ENCODE measurements at places on chromosomes 2 and 18.

GRCh38 chr2:7083580-7084509 lies 166.6 kb downstream of the RNF144A start:
- DNase-seq: no peak

DNA sequence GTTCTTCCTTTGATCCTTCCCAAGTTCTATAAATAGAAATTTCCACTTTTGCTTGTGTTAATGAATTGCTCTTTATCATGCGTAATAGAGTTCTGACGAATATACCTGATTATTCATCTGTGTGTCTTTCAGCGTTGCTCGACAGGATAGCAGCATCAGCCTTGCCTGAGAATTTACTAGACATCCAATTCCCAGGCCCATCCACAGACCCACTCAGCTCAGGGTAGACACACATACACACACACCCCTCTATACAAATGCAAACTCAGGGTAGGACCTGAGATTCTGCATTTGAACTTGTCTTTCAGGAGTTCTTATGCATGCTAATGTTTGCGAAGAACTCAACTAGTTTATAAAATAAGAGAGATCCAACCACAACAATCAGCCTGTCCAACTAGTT lies 343.4 kb upstream of the GYPC start:
- DNase-seq: no peak

GRCh38 chr2:42339191-42339912 lies 21.7 kb downstream of the COX7A2L start:
- no peak for DNase-seq

- no peak for DNase-seq
Observed at GRCh38 chr18:33560686-33561370, 17.2 kb upstream of the ASXL3 start.

DNA sequence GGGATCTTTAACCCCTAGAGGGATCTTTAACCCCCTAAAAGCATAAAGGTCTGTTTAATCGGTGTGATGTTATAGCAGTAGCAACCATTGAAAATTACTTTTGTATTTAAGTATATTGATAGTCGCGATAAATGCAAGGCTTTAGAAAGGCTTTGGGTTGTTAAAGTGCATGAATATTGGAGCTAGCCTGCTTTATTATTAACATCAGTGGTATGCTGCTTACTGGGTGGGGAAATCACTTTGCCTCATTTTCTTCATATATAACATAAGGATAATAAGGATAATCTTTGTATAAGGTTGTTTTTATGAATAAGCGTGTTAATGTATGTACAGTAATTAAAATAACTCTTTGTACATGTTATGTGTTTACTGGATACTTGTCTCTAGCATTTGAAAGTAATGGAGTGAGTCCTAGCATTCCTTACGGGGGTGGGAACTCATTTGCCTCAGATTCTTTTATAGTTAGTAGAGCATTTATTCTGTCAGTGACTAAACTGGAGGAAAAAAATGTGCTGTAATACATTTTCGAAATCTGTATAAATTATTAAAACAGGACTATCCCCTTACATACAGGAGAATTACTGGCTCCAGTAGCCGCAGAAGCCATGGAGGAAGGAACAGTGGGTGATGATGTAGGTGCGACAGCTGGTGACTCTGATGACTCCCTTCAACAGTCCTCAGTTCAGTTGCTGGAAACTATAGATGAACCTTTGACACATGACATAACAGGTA lies 122.2 kb downstream of the BIRC6 start:
- no peak for DNase-seq

- DNase-seq: no peak
Observed at GRCh38 chr18:56795381-56795780, 144.2 kb downstream of the WDR7 start.

GRCh38 chr2:64982311-64982857 lies 6.8 kb upstream of the SLC1A4 start:
- DNase-seq: no peak

DNA sequence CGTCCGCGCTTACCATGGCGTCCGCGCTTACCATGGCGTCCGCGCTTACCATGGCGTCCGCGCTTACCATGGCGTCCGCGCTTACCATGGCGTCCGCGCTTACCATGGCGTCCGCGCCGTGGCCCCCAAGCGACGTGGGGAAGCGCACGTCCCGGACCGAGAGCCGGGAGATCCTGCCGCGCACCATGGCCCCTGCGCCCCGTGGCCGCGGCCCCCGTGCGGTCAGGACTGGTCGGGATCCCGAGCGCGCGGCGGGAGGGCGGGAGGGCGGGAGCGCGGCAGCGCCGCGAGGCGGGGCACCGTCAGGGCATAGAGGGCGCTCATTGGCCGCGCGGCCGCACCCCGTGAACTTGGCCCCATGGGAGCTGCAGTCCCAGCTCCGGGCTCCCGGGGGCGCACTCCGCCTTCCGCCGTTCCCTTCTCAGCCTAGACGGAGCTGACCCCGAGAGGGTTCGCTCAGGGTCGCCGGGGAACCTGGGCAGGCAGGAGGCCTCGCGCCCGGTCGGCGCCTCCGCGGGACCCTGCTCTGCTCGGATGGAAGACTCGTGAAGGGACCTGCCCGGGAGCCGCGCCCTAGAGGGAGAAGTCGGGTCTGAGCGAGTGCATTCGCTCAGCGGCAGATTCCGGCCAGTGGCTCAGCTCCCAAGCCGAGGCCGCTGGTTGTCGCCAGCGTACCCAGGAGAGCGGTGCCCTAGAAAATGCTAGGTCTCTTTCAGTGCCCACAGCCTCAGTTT lies at the start of gene ENOSF1:
Gene ENOSF1, minus strand, starts transcription at position 230 of the 734 bp plus-strand sequence. Its CDS starts 43 bp downstream, at position 187.
- peak; percentile 66 for DNase-seq
